Femur (tissue), 1 donor: ENCODE measurements at places on chromosomes 5 and 9.

DNA sequence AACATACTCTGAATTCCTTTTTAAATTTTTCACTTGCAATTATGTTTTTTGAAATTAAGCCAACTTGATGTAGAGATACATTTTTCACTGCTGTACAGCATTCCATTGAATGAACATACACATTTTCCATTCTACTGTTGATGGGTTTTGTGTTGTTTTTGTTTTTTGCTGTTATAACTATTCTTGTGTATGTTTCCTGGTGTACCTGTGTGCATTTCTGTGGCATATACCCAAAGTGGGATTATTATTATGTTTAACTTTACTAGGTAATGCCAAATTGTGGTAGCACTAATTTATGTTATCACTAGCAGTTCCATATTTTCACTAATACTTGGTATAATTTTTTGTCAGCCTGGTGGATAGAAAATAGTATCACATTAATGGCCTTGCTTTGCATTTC lies 2.7 kb downstream of the RFESD start:
- no peak for DNase-seq

DNA sequence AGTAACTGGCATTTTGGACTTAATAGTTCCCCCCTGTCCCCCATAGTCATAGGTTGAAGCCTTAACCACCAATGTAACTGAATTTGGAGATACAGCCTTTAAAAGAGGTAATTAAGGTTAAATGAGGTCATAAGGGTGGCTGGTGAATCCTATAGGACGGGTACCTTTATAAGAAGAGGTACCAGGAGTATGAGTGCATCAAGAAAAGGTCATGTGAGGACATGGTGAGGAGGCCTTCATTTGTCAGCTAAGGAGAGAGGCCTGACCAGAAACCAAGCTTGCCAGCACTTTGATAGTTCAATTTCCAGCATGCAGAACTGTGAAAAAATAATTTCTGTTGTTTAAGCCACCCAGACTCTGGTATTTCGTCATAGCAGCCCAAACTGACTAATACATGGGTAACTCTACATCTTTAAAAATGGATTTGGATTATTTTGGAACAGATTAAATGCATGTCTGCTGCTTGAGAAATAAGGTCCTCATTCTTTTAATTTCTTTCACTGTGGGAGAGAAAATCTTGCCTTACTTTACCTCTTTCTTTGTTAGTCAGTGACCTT lies 9.7 kb downstream of the RASA1 start:
- DNase-seq, result no peak

GRCh38 chr5:151949113-151949512 lies 24.5 kb upstream of the GLRA1 start:
- no peak for DNase-seq

DNA sequence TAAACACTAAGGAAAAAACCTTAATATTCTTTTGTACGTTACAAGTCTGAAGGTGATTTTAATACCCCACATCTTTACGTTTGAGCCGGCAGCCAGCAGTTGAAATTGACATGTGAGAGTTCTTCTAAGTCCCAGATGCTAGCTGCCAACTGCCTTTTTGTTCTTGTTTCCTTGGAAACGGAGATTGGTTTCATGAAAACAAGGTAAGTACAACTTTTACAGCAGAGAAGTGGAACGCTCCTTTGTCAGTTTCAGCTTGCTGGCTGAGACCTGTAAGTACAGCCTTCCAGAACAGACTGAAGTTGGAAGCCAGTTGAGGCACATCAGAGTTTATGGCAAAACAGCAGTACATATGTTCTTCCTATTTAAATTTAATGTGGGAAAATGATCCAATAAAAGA lies 1018.4 kb upstream of the ARRDC3 start:
- peak; percentile 23 for DNase-seq

GRCh38 chr5:175837171-175837699 lies 34.1 kb upstream of the CPLX2 start:
- no peak for DNase-seq

DNA sequence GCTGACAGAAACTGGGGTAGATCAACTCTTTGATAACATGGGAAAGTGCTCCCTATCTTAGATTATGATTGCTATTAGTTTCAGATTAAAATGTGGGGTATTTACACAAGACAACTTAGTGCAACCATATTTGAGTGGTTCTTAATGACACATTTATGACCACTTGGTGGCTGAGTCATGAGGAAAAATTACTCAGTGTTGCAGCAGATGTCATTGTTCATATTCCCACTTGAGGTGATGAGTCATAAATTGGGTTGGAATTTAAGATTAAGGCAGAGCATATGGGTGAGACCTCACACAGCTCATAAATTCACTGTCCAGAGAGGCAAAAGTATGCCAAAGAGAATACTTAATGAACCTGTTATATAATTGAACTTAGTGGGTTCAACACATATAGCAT lies 408.3 kb downstream of the DMRT2 start:
- no peak for DNase-seq

- no peak for DNase-seq
These were observed at the start of gene NR5A1 for GRCh38 chr9:124506931-124507879. NR5A1 (minus strand) TSS chr9:124507399; CDS start chr9:124503395, 4,004 bp downstream.

GRCh38 chr5:150765799-150766169 lies 7.0 kb upstream of the DCTN4 start:
- DNase-seq, result no peak

GRCh38 chr9:93612796-93613154 lies 36.4 kb downstream of the PHF2 start:
- no peak for DNase-seq

DNA sequence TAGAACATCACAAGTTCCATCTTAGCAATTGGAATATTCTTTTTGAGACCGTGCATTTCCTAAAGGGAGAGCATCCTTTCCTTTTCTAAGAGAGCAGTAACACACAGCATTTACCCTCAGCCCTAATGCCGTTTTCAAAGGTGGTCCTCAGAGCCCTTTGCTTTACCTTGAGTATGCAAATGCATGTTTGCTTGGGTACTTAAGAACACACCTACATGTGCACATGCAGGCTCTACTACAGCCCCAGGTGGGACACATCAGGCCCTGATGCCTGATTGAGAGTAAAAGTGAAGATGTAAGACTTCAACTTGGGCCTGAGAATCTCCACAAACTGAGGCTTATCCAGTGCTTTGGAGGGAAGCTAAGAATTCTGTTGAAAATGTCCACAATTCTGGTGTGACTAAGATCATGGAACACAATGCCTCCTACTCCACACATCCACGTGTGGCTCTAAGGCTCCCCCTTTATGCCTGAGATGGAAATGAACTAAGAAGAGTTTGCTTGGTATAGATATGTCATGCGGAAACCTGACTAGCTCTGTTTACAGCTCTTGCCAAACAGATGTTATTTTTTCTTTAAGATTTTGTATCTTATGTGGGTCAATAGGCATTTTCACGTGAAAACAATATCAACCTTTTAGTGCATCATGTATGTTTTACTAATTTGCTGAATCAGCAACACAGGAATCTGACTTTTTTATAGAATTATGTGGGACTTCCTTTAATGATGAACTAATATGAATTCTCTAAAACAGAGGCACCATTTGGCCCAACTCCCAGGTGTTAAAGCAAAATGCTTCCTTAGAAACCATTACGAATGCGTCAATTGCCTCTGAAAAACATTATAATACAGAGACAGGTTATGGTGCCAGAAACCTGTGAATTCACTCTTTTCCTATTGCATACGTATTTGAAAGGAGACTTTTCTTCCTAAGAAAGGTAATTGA lies 48.9 kb upstream of the SLC2A8 start:
- DNase-seq, result peak; percentile 54

DNA sequence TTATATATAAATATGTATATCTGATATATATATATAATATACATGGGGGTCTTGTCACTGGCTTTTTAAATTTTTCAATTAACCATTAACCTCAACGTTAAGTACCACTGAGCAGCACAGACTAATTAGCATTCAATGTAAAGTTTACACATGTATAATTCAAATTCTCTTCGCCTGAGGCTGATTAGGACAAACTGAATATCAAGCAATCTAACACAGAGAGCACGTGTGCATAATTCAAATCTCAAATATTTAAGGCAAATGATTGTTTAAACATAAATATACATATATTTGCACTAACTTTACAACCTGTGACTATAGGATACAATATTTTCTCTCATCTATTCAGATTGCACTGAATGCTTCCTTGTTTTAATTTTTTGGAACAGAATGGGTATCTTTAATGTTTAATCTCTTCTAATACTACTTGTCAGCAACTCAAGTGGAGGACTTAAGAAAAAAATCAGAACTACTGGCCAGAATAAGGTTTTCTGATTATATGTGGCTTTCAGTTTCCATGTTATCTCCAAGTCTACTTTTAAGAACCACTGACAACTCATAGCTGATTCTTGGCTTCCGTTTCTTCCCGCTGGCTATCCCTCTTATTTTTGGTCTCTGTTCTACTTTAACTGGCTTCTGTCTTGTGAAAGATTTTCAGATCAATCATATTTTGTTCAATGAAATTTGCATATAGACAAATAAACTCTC lies 204.8 kb downstream of the MLLT3 start:
- DNase-seq, result no peak

- peak; percentile 85 for DNase-seq
These were observed 41.3 kb upstream of the ORM1 start for GRCh38 chr9:114281473-114282103.

DNA sequence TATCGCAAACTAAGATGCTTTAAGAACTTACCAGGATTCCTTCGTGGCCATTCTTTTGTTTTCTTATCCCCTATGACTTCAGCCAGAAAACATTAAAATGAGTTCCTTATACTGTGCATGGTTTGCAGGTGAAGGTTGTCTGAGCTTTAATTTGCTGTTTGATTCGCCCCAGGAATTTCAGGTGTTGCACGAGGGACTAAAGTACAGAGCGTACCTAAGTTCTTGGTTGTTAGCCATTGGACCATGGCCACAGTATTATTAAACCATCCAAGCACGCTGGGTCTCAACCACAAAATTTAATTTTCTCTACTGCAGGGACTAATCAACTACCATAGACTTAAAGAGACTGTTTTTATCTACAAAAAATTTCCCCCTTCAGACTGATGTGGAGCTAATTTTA lies 208.4 kb upstream of the MPDZ start:
- DNase-seq, result no peak

- no peak for DNase-seq
These were observed 15.3 kb downstream of the GCNT4 start for GRCh38 chr5:75037106-75037505.

DNA sequence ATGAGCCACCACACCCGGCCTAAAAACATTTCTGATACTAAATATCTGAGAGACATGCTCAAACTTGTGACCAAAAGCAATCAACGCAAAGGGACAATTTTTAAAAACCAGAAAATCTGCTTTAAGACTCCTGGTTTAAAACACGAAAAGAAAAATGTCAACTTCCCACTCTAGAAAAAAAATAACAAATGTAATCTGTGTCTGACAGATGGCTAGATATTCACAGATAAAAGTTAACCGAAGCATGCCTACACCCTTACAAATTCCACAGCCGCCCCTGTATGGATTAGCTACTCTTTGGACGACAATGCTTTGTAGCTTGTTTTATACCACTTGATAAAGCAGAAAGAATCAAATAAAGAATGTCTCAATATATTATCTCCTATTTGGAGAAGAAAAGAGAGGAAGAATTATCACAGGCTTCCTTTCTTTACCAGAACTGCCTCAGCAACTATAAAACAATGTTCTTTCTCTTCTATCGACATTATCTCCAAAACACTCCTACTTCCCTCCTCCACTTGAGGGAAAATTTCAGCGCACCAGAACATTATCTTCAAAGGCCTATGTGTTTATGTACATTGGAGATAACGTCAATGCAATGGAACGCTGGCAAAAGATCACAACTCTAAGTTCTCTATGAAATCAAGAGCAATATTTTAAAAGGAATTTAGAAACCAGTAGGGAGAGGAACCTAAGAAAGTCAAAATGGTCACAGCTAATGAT lies 26.2 kb downstream of the CEMIP2 start:
- no peak for DNase-seq

DNA sequence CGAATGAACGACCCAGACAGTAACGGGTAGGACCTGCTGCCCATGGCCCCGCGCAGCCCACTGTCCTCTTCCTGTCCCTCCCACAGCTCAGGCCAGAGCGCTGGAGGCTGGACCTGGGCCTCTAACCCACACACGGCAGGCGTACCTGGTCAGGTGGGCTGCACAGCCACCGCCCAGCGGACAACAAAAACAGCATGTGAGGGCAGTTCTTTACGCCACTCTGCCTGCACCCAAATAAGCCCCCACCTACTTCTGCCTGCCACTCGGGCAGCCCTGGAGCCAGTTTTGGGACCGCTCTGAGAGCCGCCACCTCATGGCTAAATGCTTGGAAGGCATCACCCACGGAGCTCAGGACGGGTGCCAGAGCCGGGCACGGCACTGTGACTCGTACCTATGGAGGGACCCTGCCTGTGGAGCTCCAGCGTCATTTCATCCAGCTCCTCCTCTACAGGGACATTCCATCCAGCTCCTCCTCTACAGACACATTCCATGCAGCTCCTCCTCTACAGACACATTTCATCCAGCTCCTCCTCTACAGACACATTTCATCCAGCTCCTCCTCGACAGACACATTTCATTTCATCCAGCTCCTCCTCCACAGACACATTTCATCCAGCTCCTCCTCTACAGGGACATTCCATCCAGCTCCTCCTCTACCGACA lies 18.9 kb downstream of the CLPTM1L start:
- no peak for DNase-seq

- DNase-seq, result no peak
These were observed 63.2 kb upstream of the FSTL4 start for GRCh38 chr5:133675376-133676154.

DNA sequence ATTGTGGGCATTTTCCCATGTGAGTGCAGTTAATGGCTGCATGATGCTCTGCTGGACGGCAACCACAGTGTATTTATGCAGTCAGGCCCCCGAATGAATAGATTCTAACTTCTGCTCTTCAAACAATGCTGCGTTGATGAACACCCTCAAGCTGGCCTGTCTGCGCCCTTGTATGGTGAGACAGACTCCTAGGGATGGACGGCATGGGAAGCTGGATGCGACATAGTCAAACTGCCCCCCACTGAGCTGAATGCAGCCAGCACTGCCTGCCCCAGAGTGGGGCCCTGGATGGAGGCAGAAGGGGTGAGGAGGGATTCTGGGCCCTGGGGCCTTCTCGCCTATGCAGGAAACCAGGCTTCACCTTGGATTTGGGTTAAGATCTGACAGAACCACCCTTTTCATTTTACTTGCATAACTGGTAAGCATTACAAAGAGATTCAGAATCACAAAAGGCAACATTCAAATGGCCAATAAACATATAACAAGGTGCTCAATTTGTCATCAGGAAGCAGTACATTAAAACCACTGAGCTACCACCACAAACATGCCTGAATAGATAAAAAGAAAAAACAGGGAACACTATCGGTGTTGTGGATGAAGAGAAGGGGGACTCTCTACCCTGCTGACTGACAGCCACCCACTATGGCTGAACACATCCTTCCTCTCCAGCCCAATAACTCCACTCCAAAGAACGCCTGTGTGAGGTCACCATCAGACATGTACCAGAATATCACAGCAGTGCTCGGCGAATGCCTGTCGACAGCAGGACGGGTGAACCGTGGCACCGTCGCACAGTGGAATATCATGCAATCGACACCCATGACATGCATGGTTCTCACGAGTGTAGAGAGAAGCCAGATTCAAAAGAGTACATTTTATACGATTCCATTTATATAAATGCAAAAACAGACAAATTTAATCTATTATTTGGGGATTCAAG lies 79.1 kb downstream of the RAPGEF1 start:
- DNase-seq, result no peak
